ENCODE measurements at places on chromosomes 3 and 15.

- no peak for DNase-seq
Measured at GRCh38 chr3:30608598-30608947, 2.2 kb downstream of the TGFBR2 start.

DNA sequence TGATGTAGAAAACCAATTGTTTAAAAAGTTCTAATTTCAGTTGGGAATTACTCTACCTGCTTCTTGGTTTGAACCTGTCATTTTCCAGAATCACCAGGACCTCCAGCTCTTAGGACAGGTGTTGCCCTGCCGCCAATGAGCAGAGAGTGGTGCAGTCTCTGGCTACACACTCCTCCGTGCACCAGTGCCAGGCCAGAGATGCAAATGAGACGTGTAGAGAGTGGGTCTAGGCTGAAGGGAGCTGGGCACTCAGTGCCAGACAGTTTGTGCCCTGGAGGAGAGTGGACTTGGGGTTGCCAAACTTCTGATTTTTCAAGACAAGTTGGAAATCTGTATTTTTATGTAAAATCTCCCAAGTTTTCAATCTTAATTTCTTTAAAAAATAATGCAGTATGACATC is 566.2 kb downstream of the MAGI1 start:
- no peak for DNase-seq

DNA sequence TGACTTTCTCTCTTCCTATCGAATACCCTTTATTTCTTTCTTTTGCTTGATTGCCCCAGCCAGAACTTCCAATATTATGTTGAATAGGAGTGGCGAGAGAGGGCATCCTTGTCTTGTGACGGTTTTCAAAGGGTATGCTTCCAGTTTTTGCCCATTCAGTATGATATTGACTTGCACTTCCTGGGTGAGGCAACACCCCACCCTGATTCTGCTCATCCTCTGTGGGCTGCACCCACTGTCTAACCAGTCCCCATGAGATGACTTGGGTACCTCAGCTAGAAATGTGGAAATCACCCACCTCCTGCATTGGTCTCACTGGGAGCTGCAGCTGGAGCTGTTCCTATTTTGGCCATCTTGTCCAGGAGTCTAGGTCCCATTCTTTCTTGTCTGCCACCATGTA is 44.8 kb upstream of the KCNH8 start:
- DNase-seq: no peak

DNA sequence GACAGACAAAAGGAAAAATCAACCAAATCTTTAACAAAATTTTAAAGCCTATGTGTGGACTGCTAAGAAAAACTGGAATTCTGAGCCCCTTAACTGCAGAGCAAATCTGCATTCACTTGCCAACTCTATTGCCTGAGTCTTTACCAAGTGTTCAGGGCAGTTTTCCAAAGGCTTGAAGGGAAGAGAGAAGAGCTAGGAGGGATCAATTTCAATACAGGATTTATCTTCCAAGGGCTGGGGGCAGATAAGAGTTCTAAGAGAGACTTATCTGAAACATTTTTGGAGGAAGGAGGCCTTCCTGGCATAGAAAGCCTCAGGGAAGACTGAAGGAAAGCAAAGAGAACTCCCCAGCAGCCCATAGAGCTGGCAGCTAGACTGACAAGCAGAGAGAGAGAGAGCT is 31.4 kb upstream of the LSAMP start:
- no peak for DNase-seq

DNA sequence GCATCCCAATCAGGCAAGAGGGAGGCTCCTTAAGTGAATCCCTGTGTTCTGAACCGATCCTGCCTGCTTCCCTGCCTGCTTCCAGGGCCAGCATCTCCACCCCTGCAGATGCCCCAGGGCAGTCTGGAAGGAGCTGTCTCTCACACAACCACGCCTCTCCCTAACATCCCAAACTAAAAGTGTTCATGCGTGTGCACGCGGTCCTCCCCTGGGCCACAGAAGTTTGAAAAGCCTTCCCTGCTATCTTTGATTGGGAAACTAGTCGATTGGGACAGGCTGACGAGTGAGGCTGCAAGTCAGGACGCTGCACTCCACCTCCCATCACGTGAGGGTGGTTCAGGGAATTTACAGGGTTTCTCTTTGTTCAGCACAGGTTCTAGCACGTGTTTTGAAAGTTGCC is 340.9 kb upstream of the ICE2 start:
- DNase-seq: no peak

DNA sequence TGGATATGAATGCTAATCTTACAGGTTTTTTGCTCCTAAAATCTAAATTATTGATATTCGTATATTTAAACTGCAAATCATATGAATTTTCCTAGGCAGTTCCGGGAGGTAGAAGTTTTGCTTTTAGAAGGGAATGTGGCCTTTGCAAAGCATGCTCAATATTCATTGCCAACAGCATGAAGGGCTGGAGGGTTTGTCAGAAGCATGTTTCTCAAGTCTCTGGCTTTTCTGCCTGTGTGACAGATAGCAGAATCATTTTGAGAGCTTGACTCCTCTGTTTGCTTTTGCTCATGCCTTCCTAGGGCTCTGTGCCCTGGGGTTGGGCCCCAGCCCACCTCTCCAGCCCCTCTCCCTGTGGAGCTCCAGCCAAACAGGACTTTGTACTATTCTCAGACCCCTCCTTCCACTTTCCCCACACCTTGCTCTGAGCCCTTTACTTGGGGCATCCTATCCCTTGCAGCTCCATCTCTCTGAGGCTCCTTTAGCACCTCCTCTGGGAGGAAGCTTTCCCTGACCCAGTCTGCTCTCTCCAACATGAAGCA is 91.3 kb downstream of the ARNT2 start:
- no peak for DNase-seq

- DNase-seq: no peak
Measured at GRCh38 chr3:169354774-169355501, 308.6 kb downstream of the MECOM start.

DNA sequence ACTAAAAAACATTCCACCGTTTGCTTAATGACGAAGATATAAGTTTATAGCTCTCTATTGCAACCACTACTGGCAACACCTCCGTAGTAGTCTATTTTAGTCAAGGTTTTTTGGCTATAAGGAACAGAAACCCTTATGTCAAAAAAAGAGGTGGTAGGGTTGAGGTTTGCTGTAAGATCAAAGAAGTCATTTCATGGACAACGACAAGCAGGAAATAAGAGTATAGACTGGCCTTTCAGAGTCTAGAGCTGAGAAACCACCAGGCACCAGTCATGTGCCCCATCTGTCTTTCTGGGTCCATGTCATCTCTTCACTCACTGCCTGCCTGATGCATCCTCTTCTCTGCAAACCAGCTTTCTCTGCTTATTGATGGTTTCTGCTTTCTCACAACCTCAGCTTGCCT is 42.7 kb downstream of the THBS1 start:
- DNase-seq: no peak

- DNase-seq: no peak
Measured at GRCh38 chr15:99010768-99011167, 3.2 kb upstream of the PGPEP1L start.

DNA sequence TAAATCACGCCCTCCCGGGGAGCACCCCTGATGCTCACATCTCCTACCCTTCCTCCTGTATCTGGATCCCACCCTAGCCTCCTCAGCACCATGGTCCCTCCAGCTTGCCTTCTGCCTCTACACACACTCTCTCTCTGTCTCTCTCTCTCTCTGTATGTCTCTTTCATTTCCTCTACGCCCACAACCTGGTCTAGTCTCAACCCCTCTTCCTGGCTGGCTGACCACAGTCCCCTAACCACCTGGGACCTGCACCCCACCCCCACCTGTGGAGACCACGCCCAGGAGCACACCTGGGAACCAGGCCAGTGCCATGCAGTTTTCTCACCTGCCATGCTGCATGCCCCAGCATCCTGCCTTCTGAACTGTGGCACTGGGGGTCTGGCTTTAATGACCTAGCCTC is 4.0 kb upstream of the CFAP100 start:
- no peak for DNase-seq

DNA sequence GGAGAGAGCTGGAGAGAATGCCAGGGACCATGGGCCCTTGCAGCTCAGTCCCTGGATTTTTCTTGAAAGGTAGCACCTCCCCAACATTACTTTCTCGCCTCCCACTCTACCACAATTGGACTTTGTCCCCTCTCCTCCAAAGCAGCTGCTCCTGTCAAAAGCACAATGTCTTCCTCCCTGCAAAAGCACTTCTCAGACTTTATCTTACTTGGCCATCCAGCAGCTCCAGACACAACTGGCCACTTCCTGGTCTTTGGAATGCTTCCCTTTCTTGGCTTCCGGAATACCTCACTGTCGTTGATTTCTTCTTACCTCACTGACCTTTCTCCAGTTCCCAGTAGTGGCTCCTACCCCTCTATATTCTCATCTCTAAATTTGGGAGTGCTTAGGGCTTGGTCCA is 134.6 kb upstream of the PROK2 start:
- DNase-seq: no peak

DNA sequence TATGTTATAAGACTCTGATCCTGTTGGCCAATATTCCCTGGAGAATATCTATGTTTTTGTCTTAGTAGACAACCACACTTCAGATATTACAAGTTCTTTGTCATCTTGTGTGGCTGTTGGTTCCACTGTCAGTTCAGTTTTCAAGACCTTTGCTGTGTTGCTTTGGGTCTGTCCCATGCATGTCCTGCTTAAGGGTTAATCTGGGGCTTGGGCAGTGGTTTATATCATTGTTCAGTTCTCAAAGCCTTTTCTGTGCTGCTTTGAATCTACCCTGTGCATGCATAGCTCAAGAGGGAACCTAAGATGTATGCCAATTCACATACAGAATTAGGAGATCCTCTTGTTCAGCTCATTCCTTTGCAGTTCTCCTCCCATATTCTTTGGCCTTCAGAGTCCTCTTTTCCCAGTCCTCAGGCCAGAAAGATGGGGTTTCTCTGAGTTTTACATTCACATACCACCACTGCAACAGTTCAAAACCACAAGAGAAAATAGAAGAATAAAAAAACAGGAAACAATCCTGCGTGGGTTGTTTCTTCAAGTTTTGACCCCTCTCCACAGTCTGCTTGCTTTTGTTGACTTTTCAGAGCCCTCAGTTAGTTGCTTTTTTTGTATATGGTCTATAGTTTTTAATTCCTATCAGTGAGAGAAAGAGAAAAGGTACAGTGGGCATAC is 21.6 kb downstream of the BUB1B start:
- DNase-seq: no peak

DNA sequence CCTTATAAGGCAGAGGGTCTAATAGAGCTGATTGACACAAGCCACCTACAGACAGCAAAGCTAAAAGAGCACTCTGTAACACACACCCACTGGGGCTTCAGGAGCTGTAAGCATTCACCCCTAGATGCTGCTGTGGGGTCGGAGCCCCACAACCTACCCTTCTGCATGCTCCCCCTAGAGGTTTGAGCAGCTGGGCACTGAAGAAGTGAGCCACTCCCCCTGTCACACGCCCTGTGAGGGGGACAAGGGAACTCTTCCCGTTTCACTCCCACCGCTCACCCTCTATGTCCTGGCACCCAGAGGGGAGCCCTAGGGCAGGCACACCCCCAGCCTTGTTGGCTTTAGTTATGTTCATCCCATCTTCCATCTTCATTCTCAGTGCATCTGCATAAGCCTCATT is 9.4 kb upstream of the CSTA start:
- DNase-seq: no peak

- no peak for DNase-seq
Measured at GRCh38 chr3:16148783-16149182, 25.7 kb upstream of the GALNT15 start.

GRCh38 chr15:51080286-51080685 is 14.4 kb downstream of the TNFAIP8L3 start:
- no peak for DNase-seq

GRCh38 chr15:66498501-66499386 is 1.2 kb upstream of the SNAPC5 start:
- DNase-seq: no peak

- no peak for DNase-seq
Measured at GRCh38 chr15:42314818-42315217, 41.6 kb upstream of the TMEM87A start.

DNA sequence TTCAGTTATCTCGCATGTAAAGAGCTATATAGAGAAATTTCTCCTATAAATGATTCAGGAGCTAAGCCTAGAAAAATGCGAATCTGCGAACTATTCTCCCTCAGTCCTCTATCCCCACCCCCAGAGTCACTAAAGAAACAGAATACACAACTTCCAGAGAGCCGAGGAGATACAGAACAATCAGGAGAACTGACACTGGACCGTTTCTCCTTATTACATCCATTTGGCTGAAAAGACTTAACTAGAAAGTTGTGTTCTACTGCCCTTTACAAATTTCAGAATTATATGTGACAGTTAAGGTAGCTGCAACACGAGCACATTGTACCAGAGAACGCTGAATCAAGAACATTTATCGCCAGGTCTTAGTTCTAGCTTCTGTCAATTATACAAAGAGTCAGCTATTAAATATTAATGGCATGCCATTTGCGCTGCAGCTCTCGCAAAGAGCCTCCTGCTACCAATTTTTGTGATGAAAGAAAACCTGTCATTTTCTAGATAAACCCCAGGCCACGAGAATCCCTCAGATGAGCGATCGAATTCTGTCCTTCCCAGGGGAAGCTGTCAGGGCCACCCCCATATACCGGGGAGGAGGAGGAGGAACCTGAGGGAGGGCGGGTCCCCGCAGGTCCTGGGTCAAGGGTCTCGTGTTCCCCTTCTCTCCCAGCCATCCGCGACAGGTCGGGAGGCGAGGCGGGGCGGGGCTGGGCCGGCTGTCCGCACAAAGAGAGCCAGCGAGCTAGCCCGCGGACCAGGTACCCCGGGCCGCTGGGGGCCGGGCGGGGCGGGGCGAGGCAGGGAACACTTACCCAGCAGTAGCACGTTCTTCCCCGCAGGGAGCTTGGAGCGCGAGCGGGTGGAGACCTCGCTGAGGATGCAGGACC is 878 bp downstream of the DYNC1LI1 start:
- DNase-seq: no peak

DNA sequence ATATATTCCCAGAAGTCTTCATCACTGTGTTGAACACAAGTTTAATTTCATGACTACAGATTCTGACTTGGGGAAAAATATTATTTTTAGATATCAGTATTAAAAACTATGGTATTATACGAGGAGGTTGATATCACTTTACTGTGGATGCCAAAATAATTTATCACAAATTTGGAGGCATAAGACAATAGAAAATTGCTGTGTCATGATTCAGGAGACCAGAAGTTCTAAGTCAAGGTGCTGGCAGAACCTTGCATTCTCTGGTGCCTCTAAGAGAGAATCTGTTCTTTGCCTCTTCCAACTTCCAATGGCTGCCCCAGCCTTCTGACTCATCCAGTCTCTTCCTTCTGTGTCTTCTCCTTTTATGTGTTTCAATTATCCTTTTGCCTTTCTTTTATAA is 325.0 kb upstream of the CNTN4 start:
- no peak for DNase-seq
